ENCODE measurements at places on chromosomes 12 and 14.

- no peak for DNase-seq
Measured at GRCh38 chr14:92014040-92014439, 25.8 kb downstream of the TRIP11 start.

- DNase-seq: no peak
Measured at GRCh38 chr12:100976735-100977134, 182.2 kb downstream of the ANO4 start.

- no peak for DNase-seq
Measured at GRCh38 chr12:5973461-5974115, 28.5 kb upstream of the ANO2 start.

DNA sequence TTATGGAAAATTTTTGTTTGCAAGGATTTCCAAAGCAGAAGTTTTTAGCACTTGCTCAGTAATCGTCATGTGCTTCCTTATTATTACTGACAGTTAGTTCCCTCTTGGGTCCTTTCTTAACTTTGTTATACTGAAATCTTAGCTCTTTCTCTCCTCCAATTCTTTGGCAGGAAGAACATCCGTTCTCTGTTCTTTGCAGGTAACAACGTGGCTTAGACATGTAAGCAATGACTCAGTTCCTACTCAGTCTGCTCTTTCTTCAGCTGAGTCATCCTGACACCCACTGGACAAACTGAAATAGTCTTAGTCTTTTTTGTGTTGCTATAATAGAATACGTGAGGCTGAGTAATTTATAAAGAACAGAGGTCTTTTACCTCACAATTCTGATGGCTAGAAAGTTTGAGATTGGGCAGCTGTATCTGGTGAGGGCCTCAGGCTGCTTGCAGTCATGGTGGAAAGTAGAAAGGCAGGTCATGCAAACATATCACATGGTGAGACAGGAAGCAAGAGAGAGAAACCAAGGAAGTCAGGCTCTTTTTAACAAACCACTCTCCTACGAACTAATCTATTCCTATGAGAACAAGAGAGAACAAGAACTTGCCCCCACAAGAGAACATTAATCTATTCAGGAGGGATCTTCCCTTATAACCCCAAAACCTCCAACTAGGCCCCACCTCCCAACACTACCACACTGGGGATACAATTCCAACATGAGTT lies 49.2 kb downstream of the TESPA1 start:
- peak; percentile 54 for DNase-seq

DNA sequence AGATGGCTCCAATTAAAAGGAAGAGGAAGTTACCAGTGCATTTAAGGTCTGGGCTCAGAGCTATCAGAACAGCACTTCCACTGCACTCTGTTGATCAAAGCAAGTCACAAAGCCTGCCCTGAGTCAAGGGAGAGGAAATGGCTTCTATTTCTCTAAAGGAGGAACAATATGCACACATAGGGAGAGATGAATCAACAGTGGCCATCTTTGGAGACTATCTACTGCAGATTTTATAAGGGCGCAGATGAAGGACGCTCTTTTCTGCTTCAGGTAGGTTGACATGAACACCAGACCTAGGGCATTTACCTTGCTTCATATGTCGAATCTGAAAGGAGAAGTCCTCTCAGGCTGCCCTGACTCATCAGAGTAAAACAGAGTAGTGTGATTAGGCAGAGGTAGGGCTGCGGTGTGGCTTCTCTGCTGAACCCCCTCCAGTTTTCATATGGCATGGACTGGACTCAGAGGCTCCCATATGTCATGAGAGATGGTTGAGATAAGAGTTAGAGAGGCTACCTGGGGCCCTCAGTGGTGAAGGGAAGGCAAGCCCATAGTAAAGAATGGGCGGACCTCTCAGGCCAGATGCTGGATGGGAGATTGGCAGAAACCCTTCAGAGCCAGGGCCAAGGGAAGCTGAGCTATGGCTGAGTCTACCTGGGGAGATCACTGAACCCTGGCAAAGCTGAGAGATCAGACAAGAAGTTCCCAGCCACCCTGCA lies 84.4 kb downstream of the ARF6 start:
- DNase-seq: peak; percentile 71

GRCh38 chr14:99023371-99023770 lies 248.6 kb downstream of the BCL11B start:
- DNase-seq: no peak

DNA sequence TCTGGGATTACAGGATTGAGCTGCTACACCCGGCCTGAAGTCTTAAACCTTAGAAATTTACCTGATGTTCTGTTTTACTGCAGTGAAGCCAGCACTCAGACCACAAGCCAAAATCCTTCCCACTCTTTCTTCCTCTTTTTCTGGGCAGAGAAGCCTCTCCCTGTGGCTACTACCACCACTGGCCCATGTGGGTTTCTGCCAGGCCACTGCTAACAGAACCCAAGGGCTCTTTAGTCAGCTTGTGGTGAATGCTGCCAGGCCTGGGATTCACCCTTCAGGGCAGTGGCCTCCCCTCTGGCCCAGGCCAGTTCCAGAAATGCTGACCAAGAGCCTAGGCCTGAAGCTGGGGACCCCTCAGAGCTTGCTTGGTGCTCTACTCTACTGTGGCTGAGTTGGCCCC lies 35.3 kb downstream of the GAS2L3 start:
- no peak for DNase-seq

- DNase-seq: no peak
Measured at GRCh38 chr12:74171478-74171909, 366.1 kb upstream of the ATXN7L3B start.

DNA sequence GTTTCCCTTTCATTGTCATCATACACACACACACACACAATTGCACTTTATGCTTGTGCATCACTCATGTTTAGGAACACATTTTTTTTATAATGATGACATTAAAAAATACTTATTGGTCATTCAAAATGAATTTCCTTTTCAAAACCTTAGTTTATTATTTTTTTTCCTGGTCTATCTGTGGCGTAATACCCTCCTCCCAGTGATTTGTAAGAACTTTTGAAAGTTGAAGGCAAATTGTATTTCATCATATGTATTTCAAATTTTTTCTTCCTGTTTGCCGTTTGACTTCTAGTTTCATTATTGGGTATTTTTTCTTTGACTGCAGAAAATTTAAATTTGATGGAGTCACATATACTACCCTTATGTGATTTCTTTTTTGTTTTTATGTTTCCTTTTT lies 2.5 kb upstream of the LRRK2 start:
- no peak for DNase-seq

DNA sequence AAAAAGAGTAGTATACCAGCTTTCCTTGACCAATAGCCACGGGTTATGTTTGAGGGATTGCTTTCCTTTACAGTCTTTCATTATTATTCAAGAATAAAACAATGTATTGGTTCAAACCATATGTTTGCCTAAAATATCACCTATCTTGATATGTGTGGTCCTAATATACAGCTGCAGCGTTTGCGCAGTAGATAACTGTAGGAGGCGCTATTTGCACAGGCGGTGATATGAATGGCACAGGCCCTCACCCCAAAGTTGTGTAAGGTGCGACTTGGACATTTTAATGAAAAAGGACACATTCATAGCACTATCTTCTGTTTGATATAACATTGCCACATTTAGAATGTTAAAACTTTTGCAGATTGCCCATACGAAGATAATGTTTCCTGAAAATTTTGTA lies 298.4 kb downstream of the TRHDE start:
- peak; percentile 3 for DNase-seq

DNA sequence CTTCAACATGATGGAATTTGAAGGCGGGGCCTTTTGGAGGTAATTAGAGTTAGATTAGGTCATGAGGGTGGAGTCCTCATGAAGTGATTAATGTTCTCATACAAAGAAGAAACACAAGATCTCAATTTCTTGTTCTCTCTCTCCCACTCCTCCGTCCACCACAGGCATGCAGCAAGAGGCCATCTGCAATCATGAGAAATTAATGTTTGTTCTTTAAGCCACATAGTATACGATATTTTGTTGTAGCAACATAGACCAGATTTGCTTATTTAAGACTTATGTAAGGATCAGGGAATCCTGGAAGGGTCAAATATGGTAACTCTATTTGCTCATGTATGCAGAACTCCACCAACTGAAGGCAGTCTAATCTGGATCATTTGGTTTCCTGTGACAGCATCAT lies 429.0 kb downstream of the LRIG3 start:
- no peak for DNase-seq

DNA sequence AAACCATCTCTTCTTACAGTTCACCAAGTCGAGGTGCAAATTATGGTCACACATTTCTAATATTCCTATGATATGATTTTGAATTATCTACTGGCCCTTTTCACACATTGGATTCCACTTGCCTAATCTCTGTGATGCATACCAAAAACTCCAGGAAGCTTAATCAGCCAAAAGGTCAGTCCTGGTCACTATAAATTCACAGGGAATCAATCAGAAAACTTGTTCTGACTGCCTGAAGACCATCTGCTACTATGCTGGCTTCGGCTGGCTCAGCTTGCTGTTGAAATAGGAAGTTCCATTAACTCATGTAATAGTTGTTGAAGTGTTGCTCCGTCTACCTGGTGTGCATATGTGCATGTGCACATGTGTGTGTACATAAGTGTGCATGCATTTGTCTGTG lies 142.8 kb upstream of the FLRT2 start:
- no peak for DNase-seq

DNA sequence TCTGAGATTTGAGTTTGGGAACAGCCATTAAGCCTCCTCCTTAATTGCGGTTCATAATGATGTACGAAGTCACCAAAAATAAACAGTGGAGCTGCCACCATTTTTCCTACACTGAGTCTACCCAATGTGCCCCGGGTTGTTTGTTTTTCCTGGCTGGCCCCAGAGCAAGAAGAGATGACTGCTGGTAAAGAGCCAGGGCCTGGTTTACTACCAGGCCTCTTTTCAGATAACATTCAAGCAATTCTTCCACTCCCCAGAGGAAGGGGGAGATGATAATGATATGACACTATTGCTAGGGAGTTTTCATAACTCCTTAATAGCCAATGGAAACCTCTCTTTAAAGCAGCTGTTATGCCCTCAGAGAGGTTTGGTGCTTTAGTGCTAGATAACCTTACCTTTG lies 42.3 kb downstream of the BRAP start:
- no peak for DNase-seq

DNA sequence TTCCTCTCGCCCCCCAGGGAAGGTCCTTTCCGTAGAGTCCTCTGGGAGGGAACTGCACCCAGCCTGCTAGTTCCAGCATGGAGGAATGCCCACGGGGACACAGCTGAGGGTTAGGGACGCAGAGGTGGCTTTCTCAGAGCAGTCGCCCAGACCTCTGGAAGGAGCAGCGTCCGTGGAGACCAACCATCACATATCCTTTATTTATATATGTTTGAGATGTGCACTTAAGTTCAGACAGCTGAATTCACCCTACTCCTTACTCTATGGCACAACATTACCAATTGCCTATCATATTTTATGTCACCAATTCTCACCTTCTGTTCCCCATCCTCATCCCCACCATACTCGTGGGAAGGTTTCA lies 305.6 kb upstream of the DIO3 start:
- DNase-seq: no peak

DNA sequence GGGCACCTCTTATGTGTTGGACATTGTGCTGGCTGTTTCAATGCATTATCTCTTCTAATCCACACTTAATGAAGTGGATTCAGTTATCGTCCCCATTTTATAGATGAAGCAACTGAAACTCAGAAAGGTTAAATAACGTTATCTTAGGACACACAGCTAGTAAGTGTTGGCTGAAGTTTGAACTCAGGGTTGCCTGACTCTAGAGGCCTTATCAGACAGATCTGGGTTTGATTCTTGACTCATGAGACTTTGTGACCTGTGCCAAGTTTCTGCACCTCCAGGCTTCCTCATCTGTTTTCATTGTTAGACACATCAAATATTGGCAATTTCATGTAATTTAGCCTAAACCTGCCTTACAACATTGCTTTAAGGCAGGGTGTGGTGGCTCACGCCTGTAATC lies 18.2 kb upstream of the IRF2BPL start:
- no peak for DNase-seq

DNA sequence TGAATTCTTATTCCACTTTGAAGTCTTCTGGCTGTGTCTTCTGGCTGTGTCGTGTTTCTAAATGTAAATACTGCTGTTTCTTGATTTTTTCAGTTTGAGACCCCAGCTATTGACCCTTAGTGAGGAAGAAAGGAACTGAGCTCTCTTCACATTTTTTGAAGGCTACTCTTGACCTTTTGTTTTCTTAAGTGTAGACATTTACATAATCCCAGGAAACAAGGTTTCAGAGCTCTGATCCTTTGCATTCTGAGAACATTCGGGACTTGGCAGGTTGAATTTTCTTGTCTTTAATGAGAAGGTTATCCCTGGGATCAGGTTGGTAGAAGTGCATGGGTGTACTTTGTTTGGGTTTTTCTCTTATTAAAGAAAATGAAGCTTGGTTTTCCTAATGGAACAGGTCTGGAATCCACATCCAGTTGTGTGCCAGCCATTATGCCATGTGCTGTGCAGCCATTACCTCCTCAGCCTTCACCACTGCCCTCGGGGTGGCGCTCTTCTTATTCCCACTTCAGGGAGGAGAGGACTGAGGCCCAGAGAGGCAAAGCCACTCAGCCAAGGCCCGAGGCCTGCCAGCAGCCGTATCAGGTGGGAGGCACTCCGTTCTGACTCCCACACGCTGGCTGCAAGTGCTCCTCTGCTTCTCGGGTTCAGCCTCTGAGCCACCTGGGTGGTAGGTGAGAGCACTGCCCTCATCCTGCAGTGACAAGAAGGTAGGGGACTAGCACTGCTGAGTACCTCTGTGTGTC lies 120.9 kb downstream of the BEGAIN start:
- no peak for DNase-seq

GRCh38 chr12:43210485-43211192 lies 341.4 kb downstream of the ADAMTS20 start:
- DNase-seq: no peak

DNA sequence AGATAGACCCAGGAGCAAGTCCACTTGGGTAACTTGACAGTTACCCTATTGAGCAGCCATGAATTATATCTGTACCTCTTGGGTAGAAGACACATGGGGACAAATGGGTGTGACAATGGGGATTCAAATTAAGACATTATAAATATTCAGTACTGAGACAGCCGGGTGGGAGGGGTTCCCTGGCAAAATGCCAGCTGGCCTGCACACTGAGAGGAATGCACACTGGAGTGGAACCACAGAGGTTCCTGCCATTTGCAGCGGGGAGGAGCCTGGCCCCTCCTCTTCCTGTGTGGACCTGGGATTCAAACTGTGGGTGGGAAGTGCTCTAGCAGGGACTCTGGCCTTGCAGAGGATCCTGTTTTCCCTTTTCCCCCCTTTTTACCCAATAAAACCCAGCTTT lies 118.7 kb upstream of the CDKN3 start:
- DNase-seq: no peak

GRCh38 chr14:88804035-88804434 lies 11.3 kb upstream of the EML5 start:
- no peak for DNase-seq

DNA sequence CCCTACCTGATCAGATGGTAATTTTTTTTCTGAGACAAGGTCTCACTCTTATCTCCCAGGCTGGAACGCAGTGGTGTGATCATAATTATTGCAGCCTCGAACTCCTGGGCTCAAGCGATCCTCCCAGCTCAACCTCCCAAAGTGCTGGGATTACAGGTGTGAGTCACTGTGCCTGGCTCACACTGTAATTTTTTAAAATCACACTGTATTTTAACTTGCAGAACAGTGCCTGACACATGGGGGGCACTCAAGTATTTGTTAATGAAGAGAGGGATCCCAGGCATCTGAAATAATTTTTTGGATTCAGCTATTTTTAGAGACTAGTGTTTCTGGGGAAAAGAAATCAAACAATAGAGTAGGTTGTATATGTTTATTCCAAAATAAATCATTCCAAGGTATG lies 21.7 kb downstream of the LIMA1 start:
- no peak for DNase-seq
